Left colon (tissue), 2 donors: ENCODE measurements at places on chromosomes 3 and 15.

DNA sequence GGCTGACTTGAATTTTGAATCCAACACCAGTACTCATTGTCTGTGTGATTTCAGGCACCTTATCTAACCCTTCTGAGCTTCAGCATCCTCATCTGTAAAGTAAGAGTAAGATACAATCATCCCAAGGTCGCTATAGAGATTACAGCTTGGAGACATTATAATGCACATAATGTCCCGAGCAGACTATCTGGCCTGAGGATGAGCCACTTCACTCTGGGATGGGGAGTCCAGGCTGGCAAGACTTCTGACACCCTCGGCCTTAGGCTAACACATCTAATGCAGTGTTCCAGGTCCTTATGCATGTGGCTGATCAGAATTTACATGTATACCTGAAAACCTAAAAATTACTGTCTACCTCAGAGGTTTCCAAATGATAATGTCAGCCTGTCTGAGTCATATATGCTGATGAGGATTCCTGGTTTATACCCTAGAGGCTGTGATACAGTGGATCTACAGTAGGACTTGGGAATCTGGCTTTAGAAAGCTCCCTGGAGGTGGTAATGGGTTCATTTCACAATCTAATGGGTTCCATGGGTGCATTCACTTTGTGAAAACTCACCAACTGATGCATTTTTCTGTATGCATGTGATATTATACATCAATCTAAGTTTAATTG is 229.0 kb upstream of the SLCO3A1 start:
- DNase-seq: no peak

- DNase-seq: peak; percentile 29
Measured at GRCh38 chr15:43440721-43441281, 52.2 kb downstream of the TP53BP1 start.

DNA sequence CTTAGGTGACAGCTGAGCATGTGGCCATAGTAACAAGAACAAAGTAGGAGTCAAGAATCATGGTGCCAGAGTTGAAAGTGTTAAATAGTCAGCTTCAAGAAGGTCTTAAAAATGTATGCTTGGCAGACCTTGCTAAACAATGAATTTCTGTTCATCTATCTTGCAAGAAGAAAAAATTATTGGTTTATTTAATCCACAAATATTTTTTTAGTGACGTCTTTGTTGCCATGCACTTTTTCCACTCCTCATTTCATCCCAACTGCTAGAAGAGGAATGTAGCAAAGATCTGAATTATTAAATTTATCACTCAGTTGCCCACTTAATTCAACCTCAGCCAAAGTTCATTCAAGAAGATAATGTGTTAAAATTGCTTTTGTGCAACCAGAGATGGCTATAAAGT is 3.2 kb upstream of the SLC4A7 start:
- no peak for DNase-seq

- DNase-seq: no peak
Measured at GRCh38 chr15:71003319-71003718, 110.7 kb downstream of the LRRC49 start.

DNA sequence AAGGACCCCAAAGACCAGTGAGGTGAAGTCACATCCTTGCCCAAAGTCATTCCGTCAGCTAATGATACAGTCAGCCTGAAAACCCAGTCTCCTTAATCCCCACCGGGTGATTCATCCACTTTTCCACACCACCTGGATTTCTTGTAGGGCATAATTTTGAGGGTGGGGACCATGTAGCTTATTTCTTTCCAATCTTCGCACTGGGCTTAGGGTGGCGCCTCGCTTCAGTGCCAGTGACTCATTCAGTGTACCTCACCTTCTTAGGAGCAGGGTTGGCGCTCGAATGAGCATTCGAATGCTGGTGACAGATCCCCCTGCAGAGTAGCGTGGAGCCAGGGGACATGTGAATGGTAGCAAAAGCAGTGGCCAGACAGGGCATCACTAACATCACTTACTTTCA is 24.0 kb downstream of the BMF start:
- peak; percentile 19 for DNase-seq

DNA sequence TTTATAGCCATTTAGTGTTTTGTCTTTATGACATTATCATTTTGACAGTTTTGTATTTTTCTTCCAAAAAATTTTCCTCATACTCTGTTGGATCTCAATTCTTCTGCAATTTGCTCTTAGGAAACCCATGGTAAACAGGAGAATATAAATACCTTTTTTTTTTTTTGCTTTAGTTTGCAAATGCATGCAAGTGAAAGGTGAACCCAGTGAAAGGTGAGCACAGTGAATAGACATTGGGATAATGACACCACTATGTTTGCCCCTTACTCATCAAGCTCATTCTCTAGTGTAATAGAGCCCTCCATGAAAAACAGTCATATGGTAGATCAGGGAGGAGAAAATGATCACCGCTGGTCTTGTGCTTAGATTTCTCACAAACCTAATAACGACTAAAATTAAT is 59.0 kb upstream of the TRPC1 start:
- DNase-seq: no peak

GRCh38 chr3:174409086-174409743 is 449.9 kb upstream of the NAALADL2 start:
- DNase-seq: no peak

DNA sequence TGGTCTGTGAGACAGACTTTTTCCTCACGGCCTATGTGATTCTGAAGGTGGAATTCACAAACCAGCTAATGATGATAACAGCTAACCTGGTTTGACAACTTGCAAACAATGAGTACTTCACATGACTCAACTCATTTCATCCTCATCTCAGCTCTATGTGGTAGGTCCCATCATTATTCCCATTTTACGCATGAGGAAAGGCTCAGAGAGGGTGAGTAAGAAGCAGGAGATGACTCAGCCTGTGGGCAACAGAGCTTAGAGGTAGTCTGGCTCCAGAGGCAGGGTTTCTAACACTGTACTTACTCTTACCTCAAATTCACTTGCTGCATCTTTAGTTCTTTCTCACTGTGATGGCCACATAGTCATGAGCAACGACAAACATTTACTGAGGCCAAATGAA is 25.8 kb upstream of the PSMD6 start:
- DNase-seq: no peak

- DNase-seq: peak; percentile 34
Measured at GRCh38 chr15:74322558-74323180, 44.8 kb downstream of the CYP11A1 start.

DNA sequence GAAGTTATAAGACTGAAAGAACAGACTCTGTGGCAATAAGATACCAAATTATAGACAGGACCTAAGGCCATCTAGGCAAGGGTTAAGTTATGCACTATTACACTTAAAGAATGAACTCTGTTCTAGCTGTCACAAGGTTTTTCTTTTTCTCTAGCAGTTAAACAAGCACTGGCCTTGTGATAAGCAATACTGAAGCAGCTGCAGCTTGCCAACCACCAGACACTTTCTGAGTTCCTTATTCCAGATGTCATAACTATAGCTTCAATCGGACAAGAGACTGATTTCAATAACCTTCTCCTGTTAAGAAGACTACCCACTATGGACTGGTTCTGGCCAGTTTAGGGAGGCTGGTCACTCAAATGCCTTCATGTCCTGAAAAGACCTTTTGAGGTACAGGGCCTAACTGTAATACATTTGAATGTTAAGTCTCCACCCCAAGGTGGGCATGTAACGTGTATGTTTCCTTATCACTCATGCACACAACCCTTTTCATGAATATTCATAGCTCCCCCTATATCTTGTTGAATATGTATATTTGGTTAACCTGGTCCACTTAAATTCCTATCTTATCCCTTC is 85.8 kb downstream of the CFAP20DC start:
- DNase-seq: no peak

- no peak for DNase-seq
Measured at GRCh38 chr15:89936051-89936785, 23.5 kb upstream of the ARPIN start.

DNA sequence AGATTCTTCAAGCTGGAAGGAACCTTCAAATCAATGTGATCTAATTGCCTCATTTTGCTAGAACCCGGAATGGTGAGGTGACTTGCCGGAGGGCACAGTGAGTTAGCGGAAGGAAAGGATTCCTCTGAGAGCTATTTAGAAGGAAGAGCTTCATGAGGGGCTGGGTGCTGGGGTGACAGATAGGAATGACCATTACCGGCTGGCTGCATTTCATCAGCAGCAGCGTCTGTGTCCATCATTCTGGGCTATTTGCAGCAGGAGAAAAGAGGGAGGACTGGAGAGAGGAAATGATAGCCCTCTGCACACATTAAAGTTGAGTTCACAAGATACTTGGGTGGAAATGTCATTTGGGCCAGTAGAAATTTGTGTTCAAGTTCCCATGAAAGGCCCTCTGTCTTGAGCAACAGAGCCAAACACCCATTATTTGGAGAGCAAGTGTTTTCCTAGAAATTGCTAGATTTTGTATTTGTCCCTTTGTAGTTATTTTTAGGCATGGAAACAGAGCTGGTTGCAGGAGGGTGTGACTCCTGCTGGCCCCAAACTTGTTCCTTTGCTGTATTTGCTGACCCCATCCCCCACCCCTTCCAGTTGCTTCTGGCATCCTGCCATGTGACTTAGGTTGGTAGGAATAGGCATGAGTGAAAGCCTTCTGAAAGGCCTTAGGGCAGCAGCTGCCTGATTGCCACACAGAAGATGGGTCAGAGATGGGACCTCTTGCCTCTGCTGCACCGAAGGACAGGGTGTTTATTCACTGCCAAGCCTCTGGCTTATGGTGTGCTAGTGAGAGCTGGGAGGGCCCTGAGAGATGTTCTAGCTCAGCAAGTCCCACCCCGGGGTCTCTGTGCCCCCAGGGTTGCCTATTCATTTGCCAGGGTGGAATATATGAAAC is 87.5 kb upstream of the PLXNA1 start:
- no peak for DNase-seq

DNA sequence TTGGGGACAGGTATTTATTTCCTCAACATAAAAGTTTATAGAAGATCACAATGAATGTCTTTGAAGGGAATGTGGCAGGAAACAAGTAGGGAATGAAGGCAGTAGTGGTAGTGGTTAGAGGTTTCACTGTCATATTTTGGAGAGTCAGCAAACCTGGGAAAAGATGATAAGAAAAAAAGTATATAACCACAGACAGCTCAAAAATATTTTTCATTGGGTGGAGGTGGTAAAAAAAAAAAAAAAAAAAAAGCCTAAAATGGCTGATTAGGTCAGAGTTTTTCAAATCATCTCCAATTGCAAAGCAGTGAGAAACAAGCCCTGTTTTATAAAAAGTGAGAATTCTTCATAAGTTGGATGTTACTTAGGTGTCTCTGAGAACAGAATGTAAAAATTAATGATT is 400.0 kb downstream of the LSAMP start:
- DNase-seq: no peak

DNA sequence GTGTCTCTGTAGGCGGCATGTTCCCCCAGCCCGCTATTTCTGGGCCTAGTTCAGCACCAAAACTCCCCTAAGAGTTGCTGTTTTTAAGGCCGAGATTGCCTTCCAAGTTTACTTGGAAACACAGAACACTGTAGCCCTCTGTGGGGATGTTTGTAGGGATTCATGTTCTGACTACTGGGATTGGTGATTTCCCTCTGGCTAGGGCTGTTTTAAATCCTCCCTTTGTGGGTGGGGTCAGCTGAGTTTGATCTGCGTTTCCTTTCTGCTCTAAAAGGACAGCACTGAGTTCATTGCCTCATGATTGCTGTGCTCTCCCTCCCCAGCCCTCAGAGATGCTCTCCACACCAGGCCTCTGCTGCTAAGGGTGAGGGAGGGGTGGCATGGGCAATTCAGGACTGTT is 640.6 kb upstream of the DPPA4 start:
- DNase-seq: no peak

- DNase-seq: no peak
Measured at GRCh38 chr3:52140769-52141168, 13.5 kb downstream of the POC1A start.

DNA sequence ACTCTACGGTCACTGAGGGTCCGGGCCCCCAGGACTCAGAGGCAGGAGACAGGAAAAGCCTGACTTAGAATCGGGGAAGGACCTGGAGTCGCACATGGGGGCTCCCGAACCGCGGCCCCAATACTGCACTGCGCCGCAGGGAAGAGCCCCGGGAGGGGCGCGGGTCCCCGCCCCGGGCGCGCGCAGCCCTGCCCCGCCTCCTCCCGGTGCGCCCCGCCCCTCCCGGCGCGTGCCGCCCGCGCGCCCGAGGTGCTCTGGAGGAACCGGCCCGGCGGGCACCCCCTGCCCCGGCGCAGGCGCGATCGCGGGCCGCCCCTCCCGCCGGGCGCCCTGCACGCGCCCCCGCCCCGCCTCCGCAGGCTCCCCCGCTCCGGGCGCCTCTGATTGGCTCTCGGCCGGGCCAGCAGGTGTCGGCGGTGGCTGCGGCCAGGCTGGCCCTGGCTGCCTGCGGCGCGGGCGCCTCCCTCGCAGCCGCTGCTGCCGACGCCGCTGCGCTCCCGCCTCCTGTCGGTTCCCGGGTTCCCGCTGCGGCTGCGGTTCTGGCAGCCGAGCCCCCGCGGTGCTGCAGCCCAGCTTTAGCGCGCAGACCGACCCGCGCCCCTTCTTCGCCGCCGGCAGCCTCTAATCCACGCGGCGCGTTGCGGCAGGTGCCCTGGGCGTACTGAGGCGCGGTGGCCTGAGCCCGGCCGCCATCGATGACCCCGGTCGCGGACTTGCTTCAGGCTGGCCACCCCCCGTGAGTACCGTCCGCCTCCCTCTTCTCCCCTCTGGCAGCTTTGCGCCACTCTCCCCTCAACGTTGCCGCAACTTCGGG is at the start of gene MYRIP:
TSS of gene MYRIP (plus strand) at position 429 of the 814 bp plus-strand sequence. CDS start 91,208 bp downstream, outside the sequence.
- peak; percentile 73 for DNase-seq

DNA sequence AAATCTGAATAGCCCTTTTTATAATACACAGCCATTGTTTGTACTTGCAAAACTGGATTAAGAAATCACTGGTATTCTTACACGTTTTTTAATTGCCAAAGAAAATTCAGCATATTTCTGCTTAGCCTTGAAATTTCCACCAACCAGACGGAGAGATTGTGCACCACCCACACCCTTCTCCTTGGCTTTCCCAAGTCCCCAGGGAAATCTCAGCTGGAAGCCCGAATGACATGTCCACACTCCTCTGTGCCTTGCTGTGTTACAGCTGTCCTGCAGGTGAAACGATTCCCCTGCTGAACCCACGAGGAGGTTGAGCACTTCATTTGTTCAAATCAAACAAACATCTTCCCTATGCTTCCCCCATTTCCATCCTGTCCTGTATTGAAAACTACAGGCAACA is 49.6 kb upstream of the PPARG start:
- peak; percentile 27 for DNase-seq

DNA sequence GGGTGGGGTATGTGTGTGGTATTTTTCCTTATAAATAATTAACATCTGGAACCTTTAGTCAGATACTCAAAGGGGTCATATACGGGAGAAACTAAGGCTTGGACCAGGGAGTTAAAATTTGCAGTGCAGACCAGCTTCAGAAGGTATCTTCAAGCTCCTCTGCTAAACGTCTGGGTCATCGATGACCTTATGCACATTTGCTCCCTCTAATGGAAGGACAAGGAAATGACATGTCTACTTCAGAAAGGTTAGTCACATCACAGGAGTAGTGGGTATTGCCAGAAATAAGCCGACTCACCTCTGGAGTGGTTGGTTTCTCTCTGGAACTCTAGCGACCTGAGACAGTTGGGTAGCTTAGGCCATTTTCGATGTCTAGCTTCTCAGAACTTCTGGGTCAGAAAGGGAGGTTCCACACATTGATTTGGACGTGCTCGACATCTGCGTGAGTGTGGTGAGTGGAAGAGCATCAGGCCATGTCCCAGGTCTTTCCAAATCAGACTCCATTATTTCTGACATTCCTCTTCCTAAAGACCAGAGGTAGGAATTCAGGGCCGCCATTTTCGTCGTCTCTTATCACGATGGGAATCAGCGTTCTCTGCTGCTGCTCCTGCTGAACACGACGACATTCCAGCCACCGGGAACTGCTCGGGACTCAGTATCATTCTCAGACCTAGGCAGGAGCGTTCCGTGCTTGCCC is 31.8 kb upstream of the RASA2 start:
- DNase-seq: no peak
